CD4-positive, alpha-beta memory T cell (primary cell): ENCODE measurements at places on chromosomes 6 and 20.

GRCh38 chr20:6466075-6466810 lies 301.2 kb upstream of the BMP2 start:
- no peak for DNase-seq

- no peak for DNase-seq
These were observed 10.1 kb downstream of the PPP1R3G start for GRCh38 chr6:5095236-5095635.

DNA sequence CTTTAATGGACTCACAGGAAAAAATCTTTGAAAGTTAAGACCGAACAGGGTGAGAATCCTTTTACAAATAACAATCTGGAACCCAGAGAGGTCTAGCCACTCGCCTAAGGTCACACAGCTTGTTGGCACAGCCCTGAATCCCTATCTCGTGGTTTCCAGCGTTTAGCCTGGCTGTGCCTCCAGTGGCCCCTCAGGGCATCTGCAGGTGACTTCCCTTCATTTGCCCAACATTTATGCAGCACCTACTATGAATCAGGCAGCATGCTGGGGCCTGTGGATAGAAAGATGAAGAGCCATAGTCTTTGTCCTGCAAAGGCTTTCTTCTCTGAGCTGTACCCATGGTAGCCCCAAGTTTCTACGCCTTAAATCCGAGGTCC lies 2.6 kb upstream of the NR2E1 start:
- DNase-seq: no peak

DNA sequence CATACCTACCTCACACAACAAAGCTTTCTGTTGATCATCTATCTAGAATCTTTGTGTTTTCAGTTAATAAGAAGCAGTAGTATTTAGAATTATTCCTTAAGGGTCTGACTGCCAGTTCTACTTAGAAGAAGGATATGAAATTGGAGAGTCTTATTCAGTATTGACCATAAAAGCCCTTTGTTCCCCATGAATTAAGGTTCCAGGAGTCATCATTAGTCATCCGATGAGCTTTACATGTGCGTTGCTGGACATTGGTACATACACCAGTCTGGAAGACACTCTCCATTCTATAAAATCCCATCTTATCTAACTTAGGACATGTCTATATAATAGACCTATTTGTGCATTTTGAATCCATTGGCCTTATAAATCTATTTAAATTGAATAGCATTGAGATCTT lies 34.4 kb upstream of the RNF217 start:
- no peak for DNase-seq

DNA sequence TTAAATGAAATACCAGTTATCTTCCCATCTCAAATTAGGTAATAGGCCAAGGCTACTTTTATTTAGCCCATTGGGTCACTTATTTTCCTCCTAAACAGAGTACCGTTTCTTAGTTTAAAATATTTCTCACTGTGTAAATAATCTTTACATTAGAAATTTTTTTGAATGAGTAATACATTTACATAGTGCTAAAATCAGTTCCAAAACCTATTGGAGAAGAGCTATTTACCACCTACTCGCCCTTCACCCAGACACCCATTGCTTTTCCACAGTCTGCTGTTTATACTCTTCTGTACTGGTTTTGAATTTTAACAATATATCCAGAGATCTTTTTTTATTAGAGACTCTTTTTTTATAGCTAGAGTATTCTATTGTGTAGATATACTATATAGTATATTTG lies 36.9 kb downstream of the MCM8 start:
- no peak for DNase-seq

DNA sequence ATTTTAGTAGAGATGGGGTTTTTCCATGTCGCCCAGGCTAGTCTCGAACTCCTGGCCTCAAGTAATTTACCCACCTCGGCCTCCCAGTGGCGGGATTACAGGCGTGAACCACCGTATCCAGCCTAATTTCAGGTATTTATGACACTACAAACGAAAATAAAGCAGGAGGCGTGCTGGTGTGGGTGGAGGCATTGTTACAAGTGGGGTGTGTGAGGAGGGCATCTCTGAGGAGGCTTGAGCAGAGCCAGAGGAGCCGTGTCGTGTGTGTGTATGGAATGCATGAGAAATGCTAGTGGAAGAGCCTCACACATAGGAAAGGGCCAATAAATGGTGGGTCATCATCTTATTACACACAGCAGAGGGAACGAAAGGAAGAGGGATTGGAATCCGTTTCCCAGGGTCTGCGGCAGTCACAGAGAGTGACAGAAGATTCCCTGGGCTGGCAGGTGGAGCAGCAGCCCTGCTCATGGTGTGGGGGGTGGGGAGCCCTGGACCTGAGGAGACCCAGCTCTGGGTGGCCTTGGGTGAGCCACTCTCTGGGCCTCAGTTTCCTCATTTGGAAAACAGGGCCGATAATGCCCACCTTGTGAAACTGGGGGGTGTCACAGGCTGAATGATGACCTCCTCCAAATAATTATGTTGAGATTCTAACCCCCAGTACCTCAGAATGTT lies 17.2 kb upstream of the PEDS1 start:
- DNase-seq: no peak

DNA sequence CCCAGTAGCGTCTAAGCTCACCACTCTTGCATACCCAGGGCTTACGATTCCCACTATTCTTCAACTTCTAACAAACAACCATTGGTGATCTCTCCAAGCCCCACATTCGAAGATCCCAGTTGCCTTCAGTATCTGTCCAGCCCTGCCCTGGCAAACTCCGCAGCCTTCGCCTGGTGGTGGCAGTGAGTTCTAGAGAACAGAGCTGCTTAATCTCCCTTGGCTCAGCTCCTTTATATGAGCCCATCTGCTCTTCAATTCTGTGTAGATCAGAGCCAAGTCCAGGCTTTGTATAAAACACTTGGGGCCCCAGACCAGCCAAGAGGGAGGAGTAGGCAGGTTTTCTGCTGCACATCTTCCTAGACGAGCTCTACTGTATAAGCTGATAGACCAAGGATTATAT lies 193.3 kb downstream of the PHACTR1 start:
- DNase-seq: no peak

GRCh38 chr6:41559655-41560427 lies 13.7 kb downstream of the FOXP4 start:
- no peak for DNase-seq

GRCh38 chr20:3398681-3399252 lies 8.7 kb downstream of the DNAAF9 start:
- no peak for DNase-seq

DNA sequence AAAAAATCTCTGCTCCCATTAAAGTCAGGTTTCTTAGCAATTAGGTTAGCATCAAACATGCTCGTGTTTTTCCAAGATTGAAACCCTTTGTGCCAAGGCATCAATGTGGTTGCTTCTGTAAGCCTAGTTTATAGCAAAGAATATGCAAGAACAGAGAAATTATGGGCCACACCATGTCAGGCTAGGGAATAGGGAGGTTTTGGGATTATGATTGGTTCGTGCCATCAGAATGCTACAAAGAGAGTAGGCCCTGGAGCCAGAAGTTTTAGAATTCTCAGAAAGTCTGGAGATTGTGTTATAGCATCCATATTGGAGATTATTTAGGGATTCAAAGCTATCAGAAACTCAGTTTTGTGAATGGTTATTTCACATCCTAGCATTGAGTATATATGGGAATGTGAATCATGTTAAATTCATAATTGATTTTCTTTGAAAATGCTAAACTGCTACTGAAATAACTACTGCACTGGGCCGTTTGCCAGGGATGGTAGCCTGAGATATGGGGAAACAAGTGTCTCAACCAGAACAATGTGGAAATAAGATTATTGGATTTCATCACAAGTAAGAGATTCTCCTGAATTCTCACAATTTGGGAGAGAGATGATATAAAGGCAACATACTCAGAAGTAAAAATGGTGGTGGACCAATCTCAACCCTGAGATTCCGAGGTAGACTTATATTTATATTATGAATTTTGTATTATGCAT lies 45.3 kb downstream of the ZNF292 start:
- DNase-seq: no peak

DNA sequence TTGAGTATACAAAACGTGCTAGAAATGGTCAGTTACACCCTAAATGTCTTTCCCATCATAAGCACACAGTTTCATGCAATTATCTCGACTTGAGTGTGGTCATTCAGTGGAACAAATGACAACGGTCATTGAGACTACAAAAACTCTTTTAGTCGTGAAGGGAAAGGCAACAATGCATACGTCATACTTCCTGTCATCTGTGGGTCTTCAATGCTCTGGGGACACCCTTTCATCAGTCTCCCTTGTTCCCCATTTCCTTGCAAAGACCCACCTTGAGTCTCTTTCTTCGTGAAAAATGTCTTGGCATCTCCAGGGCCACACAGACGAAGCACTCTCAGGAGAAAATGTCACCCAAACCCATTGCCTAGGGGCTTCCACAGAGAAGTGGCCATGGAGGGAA lies 238.5 kb downstream of the GMPR start:
- no peak for DNase-seq

GRCh38 chr6:56693246-56693607 lies 50.5 kb upstream of the DST start:
- no peak for DNase-seq

DNA sequence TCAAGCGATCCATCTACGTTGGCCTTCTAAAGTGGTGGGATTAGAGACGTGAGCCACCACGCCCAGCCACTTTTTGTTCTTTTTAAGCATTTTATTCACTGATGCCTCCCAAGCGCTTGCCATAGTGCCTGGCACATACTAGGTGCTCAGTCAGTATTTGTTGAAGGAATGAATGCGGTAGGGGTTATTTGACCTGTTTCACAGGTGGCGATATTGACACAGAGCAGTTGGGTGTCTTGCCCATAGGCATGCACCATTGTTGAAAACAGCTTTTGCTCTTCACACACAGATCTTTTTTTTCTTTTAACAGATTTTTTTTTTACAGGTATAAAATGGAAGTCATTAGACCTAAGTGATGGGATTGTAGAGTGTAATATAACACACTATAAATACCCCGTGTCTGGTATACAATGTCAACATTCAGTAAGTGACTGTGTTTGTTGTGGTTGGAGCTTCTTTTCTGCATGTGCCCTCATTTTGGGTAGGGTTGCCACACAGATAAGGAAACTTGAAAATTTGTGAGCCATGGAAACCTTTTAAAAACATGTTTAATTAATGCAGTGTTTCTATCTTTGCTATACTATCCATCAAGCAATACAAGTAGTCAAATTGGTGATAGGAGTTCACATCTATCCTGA lies 24.8 kb downstream of the RREB1 start:
- no peak for DNase-seq

DNA sequence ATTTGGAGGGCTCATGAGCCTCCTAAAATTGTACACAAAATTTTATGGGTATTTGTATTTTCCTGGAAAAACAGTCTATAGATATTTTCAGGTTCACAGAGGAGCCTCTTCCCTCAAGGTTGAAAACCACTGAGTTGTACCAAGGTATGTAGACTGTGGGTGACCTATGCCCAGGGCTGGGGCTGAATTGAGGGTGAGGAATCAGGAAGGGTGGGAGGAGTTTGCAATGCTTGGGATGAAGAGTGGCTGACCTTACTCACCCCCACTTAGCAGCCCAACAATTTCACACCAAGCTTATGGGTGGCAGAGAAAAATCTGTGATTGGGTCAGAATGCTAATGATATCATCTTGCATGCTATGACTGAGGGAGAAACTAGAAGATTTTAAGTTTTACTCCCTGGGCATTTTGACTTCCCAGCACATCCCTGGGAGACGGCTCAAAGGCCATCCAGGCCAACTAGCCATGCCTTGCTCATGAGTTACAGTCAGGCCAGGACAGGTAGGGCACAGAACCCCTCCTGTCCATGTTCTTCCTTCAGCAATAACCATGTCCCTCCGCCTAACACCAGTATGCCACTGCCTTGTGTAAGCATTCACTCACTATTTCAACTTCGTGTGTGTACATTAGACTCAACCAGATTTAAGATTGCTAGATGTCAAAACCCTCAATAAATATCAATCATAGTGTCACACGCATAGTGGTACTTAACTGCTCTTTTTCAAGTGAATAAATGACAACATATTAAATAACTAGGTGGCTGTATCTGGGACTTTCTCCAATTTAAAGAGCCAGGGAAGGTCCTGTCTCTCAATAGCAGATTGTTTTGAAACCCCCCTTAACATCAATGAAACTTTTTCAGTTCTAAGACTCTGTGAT lies 16.6 kb downstream of the ADTRP start:
- DNase-seq: no peak

DNA sequence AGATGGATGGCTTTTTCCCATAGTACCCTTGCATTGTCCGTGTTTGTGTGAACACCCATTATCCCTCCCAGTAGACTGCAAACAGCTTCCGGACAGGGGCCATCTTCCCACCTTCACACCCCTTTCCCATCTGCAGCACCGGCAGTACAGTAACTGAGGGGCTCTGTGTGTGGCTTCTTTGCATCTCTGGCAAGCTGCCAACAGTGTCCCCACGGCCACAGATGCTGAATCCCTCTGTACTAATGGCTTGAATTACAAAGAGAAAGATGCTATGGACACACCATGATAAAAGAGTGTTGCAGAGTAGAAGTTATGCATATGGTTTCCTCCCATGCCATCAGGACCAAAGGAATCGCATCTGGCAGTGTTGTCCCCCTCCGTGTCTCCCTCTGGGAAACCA lies 101.1 kb upstream of the CDYL start:
- no peak for DNase-seq

DNA sequence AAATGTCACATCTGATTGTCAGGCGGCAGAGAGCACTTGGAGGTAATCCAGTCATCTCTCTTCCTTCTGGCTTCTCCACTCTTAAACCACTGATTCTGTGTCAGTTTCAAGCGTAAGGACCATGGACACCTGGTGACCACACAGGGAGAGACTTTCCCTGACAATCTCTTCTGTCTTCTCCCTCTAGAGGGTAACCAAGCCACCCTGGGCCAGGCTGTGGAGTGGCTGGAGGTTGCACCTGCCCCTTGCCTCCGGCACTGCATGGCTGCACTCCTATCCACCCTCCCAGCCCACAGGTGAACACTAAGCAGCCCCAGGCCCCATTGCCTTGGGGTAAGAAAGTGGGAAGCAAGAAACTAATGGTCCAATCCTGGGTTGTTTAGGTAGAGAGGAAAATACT lies 78.7 kb downstream of the BFSP1 start:
- DNase-seq: no peak

DNA sequence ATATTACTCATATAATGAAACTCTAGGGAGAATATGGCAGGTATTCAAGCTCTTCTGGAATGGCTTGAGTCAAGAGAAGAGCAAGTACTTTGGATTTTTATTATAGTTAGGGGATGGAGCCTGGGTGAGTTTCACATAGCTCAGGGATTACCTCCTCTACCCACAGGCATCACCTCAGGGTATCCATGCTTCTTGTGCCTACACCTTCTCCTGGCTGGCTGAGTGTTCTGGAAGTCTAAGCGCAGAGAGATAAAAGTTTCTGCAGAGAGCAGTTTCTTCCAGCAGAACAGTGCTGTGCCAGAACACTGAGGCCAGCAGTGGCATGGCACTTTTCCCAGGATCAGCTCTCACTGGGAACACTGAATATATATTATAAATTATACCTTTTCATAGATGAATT lies 199.7 kb upstream of the KCNQ5 start:
- no peak for DNase-seq

GRCh38 chr6:128848212-128848935 lies 34.6 kb upstream of the LAMA2 start:
- no peak for DNase-seq

DNA sequence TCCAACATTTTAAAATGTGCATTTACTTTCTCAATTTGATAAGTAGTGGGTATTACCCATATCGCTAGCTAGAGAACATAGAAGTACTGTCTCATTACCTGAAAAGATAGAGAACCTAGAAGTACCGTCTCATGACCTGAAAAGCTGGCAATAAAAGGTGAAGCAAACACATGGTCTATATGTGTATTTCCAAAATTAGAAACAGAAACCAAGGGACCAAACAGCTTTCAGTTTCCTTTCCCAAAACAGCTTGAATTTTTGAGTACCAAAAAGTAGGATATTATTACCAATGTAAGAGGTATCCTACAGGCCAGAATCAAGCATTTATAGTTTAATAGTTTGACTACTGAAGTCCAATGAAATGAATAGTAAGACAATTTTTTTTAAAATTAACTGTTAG lies 77.2 kb downstream of the KIF13A start:
- no peak for DNase-seq
